ENCODE measurements at places on chromosomes 6 and 20. TPM values are rescaled to one million over a fixed set of nuclear protein-coding genes. Genes with fewer than 3 reads are reported as not detected.

Gene BIRC7
- 0.17 TPM for total RNA-seq

Gene HRH3
- 2.9 TPM for total RNA-seq

Gene GINS1
- 70.4 TPM for total RNA-seq

Gene VIP
- total RNA-seq, result not detected

Gene FGD2
- 0.44 TPM for total RNA-seq

Gene EDN1
- total RNA-seq, result 0.50 TPM

Gene OPRL1
- total RNA-seq, result 2.2 TPM

Gene ALDH8A1
- total RNA-seq, result 0.46 TPM

Gene PPP1R14C
- 1.1 TPM for total RNA-seq

Gene FITM2
- 2.4 TPM for total RNA-seq

Gene WFDC12
- not detected for total RNA-seq

Gene NKX2-4
- 0.11 TPM for total RNA-seq

Gene MUCL3
- 0.21 TPM for total RNA-seq

Gene PNLDC1
- total RNA-seq, result 0.39 TPM

Gene NRSN1
- total RNA-seq, result not detected

Gene NELFE
- total RNA-seq, result 79.0 TPM

Gene TFAP2C
- total RNA-seq, result 23.7 TPM

Gene ZBTB9
- 19.4 TPM for total RNA-seq

Measured in WTC11 (cell line).